CD8-positive, alpha-beta memory T cell (primary cell): ENCODE measurements at places on chromosomes 12 and 14.

GRCh38 chr14:83744891-83745290 lies 1785.1 kb upstream of the FLRT2 start:
- DNase-seq, result no peak

GRCh38 chr14:58961045-58961731 lies 227.3 kb upstream of the DAAM1 start:
- DNase-seq, result no peak

DNA sequence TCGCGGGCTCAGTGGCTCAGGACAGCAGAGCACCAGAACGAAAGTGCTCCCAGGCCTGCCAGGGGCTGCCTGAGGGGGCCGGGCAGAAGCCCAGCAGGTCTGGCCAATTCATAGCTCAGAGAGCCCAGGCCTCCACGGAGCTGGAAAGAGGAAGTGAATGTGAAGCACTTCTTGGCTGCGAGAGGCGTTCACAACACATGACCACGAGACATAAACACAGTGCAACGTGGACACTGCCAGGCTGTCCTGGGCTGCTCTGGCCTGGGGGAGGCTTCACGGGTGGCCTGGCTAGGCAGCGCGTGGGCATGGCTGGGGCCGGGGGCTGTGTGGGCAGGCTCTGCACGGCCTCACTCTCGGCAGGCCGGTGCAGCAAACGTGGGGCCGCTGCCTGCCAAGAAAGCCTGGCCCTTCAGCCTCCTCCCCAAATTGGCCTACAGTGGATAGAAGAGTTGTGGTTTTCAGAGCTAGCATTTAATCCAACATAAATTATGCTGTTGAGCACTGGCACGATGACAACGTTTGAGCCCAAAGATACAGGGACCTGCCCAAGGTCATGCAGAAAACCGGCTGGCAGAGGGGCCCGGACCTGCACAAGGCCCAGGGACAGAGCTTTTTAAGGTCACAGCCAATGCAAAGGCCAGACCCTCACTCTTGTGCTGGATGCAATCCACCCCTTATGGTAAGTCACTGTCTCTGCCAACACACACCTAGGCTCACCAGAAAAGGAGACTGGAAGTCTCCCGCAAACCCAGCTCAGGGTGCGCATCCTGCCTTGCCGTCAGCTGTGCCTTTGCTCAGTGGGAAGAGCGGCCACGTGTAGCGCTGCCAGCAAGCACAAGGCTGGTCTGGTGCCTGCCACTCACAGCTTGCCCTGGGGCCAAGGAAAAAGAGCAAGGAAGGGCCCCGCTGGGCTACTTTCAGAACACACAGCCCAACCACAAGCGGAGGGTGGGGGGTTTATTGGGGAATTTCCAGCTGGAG lies 8.6 kb downstream of the SLC25A29 start:
- DNase-seq, result peak; percentile 33

DNA sequence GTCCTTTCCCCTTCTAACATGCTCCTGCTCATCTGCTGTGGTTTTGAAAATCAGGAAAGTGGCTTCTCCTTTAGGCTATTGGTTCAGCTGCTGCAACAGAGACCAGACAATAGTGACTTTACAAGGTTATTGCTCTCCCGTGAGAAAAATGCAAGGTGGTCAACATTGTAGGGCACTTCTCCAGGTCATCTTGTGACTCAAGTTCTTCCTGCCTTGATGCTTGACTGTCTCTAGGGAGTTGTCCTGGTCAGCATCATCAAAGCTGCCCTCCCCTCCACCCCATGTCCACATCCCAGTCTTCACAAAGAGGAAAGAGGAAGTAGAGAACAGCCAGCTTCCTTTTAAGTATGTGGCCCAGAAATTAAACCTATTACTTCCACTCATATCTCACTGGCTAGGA lies 3.9 kb upstream of the TMEM63C start:
- DNase-seq, result no peak
